ENCODE measurements at places on chromosomes 3 and 15.

GRCh38 chr3:151351219-151351618 is 21.9 kb upstream of the P2RY13 start:
- DNase-seq: no peak

- DNase-seq: no peak
Measured at GRCh38 chr3:171514466-171514865, 54.3 kb upstream of the TNIK start.

- DNase-seq: peak; percentile 79
Measured at GRCh38 chr15:85579957-85580694, 199.7 kb downstream of the AKAP13 start.

DNA sequence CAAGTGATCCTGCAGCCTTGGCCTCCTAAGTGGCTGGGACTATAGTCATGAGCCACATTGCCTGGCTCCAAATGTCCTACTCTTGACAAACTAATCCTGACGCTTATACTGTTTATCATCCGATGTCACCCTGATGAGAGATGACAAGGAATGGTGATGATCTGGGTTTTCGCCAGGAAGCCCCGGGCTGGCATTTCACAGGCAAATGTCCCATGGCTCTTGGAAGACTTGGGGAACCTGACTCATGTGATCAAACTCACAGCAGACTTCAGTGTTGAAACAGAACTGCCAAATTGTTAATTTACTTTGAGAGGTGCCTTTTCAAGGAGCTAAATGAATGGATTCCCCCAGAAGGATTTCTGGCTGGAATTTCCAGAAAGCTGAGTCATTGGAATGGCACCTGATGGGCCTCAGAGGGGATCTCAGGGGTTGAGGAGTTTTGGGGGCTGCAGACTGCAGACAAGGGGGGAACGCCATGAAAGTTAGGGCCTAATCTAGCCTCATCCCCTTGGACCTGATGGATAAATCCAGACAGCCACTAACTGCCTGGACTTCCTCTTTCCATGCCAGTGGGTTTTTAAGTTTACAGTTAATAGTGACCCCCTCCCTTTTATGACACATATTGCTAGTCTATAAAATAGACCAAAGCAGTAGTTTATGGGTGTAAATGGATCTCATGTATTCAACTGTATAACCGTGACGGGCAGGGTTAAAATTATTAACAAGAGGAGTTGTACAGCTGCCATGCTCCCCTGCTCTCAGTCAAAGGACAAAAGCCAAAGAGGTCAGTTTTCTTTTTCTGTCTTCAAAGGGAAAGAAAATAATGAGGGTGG is 146.6 kb downstream of the CHSY1 start:
- DNase-seq: peak; percentile 66

DNA sequence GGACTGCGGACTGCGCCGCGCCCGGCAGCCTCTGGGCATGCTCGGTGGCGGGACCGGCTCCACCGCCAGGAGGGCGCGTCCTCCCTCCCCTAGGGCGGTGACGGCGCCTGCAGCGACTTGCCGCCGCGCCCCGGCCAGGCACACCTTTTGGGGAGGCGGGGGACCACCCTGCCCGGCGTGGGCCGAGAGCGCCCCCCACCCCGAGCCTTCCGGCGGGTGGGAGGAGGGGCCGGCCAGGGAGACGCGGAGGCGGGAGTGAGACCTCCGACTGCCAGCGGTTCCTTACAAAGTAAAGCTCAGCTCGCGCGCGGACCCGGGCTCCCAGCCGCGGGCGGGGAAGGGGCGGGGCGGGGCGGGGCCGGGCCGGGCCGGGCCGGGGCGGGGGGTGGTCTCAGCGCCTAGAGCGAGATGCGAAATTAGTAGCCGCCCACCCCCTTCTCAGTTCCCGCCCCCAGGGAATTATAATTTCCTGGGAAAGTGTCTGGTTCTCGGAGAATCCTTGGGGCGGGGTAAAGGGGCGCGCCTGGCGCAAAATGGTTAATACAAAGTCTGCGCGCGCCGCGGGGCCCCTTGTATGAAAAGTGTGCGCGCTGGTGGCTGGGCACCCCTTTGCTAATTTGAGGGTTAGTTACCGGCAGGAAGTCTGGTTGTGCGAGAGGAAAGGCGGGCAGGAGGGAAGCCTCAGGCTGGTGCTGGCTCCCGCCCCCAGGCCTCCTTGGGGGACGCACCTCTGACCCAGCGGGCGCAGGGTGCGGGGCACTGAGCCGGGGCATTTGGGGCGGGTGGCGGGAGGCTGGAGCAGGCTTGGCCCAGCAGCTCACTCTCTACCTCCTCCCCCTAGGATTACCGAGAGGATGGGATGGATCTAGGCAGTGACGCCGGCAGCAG is 224.8 kb upstream of the IL12A start:
- peak; percentile 72 for DNase-seq

GRCh38 chr15:91632981-91633380 is 220.5 kb upstream of the SLCO3A1 start:
- DNase-seq: no peak

- DNase-seq: no peak
Measured at GRCh38 chr3:71416876-71417275, 166.7 kb downstream of the FOXP1 start.
